ENCODE measurements at places on chromosomes 12 and 14.

DNA sequence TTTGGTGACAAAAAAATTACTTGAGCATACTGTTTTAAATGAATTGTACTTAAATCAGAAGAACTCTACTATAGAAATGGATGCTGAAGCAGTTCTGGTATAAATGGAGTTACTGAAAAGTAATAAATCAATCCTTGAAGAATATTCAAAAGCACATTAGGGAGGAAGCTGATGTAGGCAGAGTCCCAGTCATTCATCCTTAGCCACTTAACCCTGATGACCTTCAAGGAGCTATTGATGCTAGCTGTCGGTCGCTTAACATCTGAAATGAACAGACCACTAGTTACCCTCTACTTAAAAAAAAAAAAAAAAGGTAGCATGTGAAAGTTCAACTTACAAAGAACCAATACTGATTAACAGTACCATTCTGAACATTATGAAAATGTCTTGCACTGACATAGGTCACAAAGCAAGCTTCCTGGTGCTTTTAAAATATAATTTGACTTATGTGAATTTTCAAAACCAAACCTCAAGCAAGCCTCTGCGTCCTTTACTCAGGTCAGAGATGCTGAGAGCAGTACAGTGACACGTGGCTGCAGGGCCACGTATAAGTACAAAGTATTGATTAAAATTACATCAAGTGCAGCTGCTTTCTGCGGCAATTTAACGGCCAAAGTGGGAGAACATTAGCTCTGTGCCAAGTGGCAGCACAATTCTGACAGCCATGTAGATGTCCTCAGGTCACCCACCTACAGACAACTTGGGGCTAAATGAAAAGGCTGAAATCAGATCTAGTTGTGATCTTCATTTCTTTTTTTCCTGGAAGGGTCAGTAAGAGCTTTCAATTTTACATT is 18.1 kb downstream of the PPM1H start:
- H3K36me3 ChIP-seq = no peaks in the 10 kb centered on the region
- no peaks in the 10 kb centered on the region for H3K4me1 ChIP-seq
- no peaks in the 10 kb centered on the region for H3K27me3 ChIP-seq

DNA sequence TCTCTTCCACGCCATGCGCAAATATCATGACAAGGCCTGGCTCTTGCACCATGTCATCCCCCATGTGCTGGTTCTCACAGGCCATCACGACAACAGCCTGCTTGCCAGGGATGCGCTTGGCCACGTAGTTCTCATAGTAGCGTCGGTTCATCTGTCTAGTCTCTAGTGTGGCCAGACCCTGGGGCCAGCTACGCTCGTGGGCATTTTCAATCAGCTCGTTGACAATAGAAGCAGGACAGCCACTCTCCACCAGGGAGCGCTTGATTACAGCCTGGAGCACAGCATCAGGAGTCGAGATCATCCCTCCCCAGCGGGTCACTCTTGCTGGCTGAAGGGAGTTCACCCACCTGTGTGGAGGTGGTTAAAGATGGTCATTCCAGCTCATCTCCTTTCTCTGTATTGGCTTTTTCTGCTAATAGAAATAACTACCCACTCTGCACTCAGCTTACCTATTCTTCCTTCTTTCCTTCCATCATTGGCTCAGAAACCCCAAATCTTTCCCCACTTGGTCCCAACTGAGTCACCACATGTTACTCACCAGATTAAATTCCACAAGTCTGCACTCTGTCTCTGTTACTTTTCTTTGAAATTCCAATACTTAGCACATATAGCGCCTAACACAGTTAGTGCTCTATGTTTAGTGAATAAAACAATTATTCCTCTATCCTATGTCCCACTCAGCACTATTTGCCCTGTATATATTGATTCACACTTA is 15.1 kb downstream of the RNF41 start:
- H3K4me3 ChIP-seq = no peak overlapping the region
- no peaks in the 10 kb centered on the region for H3K27me3 ChIP-seq
- peak; percentile 45 for DNase-seq
- H3K4me1 ChIP-seq = no peaks in the 10 kb centered on the region

- H3K36me3 ChIP-seq = no peaks in the 10 kb centered on the region
- no peak for DNase-seq
- H3K27me3 ChIP-seq = no peaks in the 10 kb centered on the region
- no peak overlapping the region for H3K4me3 ChIP-seq
Measured at GRCh38 chr14:68322940-68323620, 469.8 kb downstream of the ZFP36L1 start.

DNA sequence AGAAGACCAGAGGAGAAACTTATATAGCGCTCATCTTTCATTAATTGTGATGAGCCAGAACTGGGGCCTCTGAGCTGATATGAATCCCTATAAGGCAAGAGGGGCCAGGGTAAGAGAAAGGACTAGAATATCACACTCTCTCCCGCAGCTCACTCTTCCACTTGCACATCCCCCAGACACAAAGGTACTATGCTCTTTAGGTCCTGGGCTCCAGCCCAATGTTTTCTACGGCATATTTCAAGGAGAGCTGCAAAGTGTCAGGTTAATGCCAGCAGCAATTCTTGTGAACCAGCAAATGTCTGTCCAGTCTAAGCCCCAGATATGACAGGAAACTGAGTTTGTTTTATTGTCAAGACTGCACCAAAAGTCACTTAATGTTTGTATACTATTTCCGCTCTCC is 29.4 kb downstream of the PPP2R5E start:
- H3K4me3 ChIP-seq = no peak overlapping the region
- H3K27ac ChIP-seq = no peak overlapping the region
- no peak for DNase-seq
- H3K27me3 ChIP-seq = no peaks in the 10 kb centered on the region
- H3K4me1 ChIP-seq = no peaks in the 10 kb centered on the region

DNA sequence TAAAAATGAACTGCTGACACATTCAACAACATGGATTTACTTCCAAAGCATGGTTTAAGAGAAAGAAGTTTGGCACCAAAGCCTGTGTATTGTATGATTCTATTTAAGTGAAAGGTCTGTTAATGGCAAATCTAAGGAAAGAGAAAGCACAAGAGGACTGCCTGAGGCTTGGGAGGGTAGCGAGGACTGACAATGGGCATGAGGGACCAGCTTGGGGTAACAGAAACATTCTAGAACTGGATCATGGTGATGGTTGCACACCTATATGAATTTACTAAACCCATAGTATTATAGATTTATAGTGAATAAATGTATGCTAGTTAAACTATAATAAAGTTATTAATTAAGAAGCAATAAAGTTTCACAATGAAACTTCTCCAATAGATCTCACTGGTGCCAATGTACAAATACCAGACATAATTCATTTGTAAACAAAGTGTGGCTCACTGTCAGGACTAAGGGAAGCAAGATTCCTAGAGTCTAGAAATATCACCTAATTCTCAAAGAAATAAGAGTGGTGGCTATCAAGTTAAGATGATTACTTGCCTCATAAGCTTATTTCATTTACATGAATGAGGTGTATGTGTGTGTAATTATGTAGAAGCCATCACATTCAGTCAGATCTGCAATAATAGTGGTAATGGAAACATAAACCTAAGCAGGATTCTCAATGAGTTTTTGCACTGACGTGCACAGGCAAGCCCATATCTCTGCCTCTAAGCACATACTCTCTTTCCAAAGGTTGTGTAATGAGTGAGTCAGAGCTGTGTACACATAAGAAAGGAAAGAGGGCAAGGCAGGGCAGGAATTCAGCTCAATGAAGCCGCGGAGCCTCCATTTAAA is 353.4 kb downstream of the KCNH5 start:
- peak; percentile 50 for DNase-seq
- peak overlapping the region; percentile 51 for H3K27ac ChIP-seq
- H3K4me3 ChIP-seq = no peak overlapping the region
- H3K4me1 ChIP-seq = no peaks in the 10 kb centered on the region
- H3K36me3 ChIP-seq = no peaks in the 10 kb centered on the region

Measured in right lobe of liver (tissue), 6 donors.